ENCODE measurements at places on chromosomes 1 and 21.

- no peak for DNase-seq
Observed at GRCh38 chr1:61480273-61480935, 244.5 kb downstream of the TM2D1 start.

GRCh38 chr1:5596651-5597050 is 395.6 kb downstream of the NPHP4 start:
- no peak for DNase-seq

DNA sequence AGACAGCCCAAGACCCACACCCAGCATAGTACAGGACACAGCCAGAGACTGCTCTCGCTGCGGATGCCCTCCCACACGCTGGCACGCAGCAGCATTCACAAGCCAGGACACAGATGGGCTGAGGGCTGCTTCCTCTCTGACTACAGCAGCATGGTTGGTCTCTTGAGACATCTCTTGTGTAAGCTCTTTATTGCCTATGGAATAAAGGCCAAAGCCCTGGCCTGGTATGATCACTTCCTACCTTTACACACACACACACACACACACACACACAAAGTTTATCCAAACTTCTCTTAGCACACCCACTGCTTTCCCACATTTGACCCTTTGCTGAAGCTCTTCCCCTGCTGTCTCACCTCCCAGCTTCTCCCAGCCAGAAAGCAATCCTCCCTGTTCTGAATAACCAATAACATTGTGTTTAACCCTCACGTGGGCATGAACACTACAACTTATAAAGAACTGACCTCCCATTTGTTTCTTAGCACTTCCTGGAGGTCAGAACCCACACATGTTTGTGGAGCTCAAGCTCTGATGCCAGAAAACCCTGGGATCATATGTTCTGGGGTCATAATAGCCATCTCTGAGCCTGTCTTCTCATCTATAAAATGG is 1.2 kb upstream of the LUZP1 start:
- peak; percentile 17 for DNase-seq

DNA sequence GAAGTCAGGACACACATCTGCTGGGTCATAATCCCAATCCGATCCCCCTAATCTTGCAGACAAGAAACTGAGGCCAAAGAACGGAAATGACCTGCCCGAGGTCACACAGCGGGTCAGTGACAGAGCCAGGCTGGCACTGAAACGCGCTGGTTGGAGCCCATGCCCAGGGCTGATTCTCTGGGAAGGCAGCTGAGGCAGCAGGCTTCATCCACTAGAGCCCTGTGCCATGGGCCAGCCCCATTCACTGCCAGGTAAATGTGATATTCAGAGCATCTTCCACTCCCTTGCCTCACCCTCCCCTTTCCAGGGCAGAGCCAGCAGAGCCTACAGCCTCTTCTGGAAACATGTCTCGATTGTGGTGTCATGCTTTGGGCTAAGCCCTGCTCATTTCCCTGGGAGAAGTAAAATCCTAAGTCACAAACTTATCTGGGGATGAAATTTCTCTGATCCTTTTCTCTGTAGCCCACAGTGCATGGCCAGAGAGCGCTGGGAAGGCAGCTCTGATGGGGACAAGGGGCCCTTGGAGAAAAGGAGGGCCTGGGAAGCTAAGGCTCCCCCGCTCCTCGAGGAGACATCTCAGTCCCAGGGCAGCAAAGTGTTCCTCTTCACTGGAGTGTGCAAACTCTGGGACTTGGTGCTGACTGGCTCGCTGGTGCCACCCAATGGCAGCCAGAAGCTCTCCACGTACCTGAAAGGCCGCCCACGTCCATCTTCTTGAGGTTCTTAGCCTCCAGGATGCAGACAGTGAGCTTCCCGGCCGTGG is 110.4 kb downstream of the SYT2 start:
- DNase-seq, result peak; percentile 15

GRCh38 chr1:107548276-107548675 is 407.4 kb downstream of the NTNG1 start:
- DNase-seq, result no peak

DNA sequence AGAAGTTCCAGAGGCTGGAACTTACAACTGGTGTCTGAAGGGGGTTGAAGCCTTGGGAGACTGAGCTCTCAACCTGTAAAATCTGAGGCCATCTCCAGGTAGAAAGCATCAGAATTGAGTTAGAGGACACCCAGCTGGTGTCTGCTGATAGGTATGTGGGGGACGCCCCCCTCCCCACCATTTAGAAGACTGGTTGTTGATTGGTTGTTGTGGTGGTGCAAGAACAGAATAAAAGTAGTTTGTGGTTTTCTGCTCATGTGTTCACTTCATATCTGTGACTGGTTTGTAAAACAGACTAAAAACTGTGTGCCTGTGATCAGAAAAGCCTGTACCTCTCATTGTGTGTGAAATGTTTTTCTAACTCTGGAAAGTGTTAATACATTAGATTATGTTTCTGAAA is 33.2 kb upstream of the PDE4B start:
- no peak for DNase-seq

DNA sequence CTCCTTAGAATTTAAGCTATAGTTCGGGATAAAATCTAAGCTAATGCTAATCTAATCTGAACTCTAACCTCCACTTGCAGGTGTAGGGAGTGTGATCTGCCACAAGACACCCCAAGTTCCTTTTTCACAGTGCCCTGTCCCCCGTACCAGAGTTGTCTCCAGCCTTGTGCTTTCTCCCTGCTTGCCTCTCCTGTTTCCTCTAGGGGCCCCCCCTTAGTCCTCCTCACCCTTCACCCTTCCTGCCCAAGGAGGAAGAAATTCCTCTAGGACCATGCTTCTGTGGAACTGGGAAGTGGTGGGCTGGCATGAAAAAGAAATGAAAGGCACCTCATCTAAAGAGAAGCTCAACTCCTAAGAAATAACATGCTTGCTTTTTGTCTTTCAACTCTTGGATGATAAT is 50.2 kb upstream of the BCL9 start:
- no peak for DNase-seq

- no peak for DNase-seq
Observed at GRCh38 chr1:232274999-232275710, 354.8 kb downstream of the SIPA1L2 start.

GRCh38 chr1:2046174-2046917 is 3.9 kb upstream of the PRKCZ start:
- no peak for DNase-seq

GRCh38 chr21:44910229-44911067 is 10.3 kb downstream of the ITGB2 start:
- DNase-seq, result no peak

- no peak for DNase-seq
Observed at GRCh38 chr1:2141025-2141424, 53.5 kb downstream of the FAAP20 start.

GRCh38 chr21:42120101-42120902 is 49.2 kb downstream of the UMODL1 start:
- no peak for DNase-seq

GRCh38 chr1:94983171-94983739 is 56.3 kb upstream of the CNN3 start:
- no peak for DNase-seq

DNA sequence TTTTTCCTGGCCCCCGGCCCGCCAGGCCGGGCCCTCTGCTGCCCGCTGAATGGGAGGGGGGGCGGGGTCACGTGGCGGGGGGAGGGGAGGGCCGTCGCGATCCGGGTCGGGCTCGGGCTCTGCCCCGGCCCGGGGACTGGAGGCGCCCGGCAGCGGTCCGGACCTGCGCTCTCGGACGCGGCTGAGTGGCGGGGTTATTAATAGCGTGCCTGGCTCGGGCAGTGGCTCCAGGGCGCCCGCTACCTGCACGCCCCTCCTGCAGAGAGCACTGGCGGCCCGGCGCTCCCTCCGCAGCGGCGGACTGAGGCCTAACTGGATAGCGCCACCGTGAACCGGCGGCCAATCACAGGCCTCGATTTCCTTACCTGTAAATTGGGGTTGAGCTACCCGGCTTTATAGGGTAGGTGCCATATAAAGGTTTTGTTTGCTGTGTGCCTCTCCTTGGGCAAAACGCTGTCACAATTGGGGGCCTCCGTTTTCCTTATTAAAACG is 28.1 kb downstream of the AHDC1 start:
- DNase-seq, result no peak

DNA sequence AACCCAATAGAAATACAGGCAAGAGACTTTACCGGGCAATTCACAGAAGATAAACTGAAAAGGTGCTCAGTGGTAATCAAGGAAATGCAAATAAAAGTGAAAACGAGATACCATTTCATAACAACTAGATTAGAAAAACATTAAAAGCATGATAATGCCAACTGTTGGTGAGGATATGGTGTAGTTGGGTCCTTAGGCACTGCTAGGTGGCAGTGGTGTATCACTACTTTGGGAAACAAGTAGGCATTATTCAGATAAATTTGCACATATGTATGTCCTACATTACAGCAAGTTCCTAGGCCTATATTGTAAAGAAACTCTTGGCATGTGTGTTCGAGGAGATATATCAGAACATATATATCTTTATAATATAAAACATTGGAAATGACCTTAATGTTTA is 31.0 kb downstream of the AZIN2 start:
- DNase-seq, result no peak

GRCh38 chr21:35023396-35024070 is 25.6 kb downstream of the RUNX1 start:
- DNase-seq, result no peak

DNA sequence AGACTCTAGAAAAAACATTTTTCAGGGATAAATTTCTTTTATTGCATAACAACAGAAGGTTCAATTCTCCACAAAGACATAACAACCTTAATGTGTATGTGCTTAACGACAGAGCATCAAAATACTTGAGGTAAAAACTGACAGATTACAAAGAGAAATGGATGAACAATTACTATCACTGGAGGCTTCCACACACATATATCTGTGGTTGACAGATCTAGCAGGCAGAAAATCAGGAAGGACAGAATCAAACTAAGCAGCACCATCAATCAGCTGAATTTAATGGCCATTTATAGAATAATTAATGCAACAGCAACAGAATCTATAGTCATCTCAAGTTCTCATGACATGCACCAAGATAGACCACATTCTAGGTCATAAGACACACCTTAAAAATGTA is 306.0 kb upstream of the GREM2 start:
- DNase-seq, result no peak

DNA sequence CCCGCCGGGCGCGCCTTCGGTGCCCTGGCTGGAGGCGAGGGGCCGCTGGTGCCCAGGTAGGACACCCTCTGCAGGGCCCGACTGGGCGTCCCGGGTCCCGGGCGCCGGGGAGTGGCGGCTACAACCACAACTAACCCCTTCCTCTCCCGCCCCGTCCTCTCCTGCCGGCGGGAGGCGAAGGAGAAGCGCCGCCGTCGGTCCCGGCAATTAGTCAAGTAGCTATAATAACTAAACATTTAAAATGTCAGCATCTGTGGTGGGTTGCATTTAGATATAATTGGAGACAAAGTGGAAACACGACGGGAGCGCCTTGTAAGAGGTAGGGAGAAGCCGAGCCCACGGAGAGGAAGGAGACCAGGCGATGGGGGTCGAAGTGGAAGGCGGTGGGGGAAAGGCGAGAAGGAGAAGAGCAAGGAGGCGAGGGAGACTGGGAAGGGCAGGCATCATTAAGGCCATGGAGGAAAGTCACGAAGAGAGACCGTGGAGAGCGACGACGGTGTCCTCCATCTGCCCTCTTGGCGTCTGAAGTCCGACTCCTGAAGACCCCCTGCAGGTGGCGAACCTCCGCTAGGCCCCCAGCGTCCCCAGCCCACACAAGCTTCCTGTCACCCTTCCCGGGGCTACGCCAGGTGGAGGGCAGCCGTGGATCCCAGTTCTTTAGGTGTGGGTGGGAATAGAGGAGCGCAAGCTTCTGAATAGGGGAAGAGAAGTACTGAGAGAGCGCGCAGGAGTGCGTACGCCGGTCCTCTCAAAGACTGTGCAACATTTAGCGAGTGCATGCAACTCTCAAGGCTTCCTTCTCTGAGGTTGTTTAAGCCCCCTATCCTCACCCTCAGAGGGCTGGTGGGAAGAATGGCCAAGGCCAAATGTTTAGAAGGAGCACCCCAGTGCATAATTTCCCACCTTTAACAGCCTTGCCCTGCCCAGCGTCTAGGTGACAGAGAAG is 1.6 kb downstream of the CNIH3 start:
- DNase-seq, result no peak

DNA sequence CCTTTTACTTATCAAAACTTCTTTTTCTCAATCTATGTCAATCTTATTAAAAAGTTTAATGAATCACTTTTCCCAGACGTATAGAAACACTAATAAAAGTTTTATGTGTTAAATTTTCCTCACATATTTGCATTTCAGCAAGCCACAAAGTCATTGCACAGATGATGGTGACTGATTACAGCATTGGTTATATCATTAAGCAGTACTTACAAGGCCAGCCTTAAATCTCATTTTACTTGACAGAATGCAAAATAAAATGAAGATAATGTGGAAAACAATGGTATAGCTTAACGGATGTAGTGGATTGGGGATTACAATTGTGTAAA is 39.5 kb downstream of the TMEM200B start:
- DNase-seq, result no peak

DNA sequence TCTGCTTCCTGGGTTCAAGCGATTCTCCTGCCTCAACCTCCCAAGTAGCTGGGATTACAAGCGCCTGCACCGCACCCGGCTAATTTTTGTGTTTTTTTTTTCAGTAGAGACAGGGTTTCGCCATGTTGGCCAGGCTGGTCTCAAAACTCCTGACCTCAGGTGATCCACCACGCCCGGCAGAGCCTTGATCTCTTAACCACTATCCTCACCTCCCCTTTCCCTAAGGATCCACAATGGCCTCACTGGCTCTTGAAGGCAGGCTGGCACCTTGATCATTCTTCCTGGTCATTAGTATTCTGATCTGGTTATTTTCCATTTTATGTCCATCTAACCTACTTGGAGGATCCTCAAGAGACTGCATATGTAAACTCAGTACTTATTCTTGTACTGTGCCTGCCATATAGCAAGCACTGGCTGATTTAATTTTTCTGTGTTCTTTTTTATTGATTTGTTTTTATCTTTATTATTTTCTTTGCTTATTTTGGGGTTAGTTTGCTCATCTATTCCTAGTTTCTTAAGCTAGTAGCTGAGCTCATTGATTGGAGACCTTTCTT is 6.3 kb downstream of the RCC1 start:
- no peak for DNase-seq

DNA sequence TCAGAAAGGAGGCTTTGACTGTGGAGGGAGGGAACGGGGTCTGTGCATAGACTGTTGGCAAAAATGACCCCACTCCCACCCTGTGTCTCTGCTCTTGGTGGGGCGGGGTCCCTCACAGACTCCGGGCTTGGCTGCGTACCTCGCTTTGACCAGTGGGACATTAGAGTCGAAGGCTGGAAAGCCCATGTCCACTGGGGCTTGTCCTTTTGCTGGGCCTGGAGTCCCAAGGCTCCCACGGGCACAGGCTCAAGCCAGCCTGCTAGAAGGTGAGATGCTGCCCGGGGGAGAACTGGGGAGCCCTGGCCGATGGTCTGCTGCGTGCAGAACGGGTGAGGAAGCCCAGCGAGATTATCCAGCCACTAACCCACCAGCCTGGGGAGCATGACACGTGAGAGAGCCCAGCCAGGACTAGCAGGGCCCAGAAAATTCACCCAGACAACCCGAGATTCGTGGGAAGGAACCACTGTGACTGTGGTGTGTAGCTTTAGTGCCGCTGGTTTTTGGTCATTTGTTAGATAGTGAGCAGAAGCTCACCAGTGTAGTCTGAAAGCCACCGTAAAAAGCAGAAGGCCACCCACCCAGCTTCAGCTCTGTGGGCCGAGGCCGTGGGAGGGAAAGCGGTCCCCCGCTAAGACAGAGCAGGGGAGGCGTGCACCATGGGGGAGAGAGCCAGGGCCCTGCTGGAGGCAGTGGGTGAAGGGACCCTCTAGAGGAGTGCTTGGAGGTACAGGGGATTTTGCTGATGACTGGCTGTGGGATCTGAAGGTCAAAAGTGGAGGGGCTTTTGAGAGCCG is 78.3 kb upstream of the C1orf174 start:
- DNase-seq, result no peak

Measured in substantia nigra (tissue), 51 donors.